Dermis microvascular lymphatic vessel endothelial cell (primary cell): ENCODE measurements at places on chromosomes 13 and 19.

GRCh38 chr13:74678308-74678965, 544.2 kb upstream of the KLF12 start:
- DNase-seq, result no peak

GRCh38 chr19:8835877-8836276, 3.7 kb downstream of the MBD3L1 start:
- DNase-seq, result no peak

- no peak for DNase-seq
Measured at GRCh38 chr13:46182491-46182877, 507 bp upstream of the LCP1 start.

GRCh38 chr13:44230071-44230470, 143.6 kb upstream of the SERP2 start:
- DNase-seq, result no peak

DNA sequence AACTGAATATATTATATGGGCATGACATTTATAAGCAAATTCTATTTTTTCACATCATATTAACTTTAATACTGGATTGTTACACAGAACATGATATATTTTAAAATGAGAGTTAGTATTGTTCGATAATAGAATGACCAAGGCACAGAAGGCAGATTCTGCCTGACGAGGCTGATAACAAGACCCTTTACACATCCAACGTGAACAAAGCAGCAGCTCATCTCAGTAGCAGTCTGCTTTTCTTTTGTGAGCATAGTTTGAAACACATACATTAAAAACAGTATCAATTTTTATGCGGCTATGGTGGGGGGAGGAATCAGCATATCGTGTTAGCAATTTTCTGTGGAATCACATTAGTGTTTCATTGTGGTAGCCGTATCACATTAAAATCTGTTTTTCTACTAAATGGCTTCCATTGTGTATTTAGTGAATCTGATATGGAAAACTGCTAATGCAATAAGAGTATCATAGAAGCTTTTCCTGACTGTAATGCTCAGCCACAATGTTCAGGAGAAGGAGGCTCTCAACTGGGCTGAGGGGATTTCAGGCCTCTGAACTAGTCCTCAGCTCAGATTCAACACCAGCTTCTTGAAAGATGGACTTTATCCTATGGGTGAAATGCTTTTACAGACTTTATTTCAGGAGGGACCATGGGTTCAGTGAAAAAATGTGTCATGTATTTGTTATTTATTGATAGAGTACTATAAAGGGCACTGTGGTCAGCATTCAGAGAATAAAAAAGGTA, 4.0 kb downstream of the SMAD9 start:
- no peak for DNase-seq

DNA sequence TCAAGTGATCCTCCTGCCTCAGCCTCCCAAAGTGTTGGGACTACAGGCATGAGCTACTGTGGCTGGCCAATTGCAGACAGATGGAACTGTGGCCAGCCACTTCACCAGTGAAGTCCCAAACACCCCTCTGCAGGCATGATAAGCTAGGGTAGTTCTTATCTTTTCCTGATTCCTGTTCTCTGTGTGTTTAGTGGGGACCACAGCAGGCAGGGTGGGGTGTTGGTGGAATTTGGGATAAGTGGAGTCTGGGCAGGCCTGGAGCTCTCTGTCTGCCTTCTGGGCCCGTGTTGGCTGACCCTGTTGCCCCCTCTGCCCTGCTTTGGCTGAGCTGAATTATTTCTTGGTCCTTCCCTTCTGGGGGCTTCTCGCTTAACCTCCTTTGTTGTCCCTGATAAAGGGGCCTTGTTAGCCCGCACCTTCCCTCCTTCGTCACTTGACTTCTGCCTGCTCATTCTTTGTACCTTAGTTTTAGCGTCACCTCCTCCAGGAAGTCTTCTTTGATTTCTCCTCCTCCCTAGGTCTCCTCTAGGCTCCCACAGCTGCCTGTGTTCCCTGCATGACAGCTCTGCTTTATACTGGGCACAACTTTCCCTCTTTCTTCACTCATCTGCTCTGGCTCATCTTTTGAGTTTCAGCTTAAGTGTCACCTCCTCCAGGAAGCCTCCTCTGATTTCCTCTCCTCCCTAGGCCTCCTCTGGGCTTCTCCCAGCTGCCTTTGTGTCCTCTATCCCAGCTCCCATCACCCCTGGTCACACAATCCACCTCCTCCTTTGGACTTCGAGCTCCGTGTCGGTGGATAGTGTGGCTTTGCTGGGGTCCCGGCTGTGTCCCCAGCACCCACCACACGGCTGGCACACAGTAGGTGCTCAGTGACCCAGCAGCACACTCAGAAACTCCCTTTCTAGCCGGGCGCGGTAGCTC, 1.7 kb upstream of the NCLN start:
- no peak for DNase-seq
